ENCODE measurements at places on chromosomes 16 and 17.

- DNase-seq: no peak
Measured at GRCh38 chr17:66829883-66830282, 5.0 kb upstream of the CACNG5 start.

DNA sequence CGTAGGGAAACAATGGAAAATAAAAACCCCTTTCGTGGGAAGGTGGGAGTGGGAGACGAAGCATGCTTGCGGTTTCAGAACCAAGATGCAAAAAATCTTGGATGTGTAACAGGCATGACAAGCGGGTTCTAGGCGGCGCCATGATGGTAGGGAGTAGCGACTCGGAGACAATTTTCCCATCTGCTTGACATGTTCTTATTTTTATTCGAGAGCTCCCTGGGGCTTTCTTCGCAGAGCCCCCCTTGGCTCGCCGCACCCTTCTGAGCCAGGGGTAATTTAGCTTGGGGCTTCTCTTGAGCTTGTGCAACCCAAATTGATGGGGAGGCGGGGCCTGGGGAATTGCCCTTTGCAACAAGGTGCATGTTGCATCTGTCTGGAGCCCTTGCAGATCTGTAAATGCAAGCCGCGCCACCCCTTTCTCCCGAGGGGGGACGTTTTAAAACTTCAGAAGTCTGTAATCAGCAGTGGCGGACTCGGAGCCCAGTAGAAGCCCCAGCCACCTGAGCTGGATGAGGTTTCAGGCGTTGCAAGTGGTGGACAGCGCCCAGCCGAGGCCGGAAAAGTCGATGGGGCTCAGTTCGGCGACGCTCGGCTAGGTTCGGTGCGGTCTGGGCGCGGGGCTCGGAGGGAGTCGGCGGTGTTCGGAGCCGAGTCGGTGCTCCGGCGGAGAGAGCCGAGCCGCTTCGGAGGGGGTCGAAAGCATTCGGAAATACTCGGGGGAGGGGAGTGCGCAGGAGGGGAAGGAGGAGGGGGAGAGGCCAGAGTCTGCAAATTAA, 2.9 kb downstream of the GNAO1 start:
- DNase-seq: no peak

GRCh38 chr17:44105483-44105882, 18.0 kb downstream of the HDAC5 start:
- DNase-seq: no peak

DNA sequence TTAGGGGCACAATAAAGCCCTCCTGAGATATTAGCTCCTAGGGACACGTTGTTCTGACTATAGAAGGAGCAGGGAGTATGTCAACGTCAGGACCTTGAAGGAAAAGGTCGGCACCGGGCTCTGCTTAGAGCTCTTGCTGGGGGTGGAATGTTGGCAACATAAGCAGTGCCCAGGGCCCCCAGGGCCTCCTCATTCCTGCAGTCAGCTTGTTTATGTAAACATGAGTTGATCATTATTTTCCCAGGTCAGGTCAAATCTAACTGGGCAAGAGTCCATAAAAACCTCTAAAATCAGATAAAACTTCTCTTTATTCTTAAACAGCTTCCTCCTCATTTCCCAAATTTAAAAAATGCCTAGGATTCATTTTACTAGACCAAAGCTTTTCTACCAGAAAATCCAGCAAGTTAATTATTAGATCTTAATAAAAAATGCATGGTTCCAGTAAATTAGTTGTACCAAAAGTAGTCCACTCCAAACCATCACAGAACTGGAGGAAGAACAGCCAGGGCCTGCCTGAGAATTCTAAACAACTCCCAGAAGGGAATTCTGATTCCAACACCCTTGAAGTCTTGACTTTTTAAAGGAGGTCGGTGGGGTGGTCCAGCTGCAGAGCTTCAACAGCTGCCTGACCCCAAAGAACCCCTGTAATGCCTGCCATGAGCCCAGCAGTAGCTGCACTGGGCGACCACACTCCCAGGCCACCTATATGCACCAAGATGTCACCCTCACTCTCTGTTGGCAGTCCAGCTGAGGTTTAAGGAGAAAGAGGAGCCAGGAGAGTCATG, 54.3 kb downstream of the AMFR start:
- no peak for DNase-seq

- DNase-seq: no peak
Measured at GRCh38 chr17:33572615-33573014, 279.5 kb upstream of the ASIC2 start.

DNA sequence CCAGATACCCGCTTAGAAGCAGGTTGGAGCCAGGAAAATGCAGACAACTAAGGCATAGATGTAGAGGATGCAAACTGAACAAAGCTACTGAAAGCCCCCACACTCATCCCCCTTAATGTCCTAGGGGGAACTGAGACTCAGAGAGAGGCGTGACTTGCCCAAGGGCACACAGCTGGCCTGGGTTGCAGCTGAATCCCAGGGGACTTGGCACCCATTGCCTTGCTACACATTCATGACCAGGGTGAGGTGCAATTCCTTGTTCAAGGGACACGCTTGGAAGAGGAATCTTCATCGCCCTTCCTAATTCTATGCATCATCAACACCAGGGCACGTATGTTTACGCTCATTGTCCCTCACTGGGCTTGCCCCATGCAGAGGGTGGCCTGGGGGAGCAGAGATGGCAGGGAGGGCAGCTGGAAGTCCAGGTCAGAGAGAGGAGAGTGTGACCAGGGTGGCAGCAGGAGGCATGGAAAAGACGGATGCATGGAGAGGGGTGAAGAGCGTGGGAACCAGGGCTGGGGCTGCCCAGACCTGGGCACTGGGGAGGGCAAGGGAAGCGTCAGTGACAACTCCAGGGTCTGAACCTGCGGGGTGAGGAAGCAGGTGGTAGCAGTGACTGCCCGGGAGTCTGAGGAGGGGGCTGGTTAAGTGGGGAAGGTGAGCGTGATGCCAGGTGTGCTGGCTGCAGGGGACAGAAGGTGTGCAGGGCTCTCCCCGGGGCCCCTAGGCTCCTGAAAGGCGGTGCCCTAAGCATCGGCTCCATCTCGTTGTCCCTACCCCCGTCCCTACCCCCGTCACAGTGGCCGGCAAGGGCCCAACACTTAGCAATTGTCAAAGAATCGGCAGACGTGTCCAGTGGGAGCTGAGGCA, 267.1 kb upstream of the TNRC6C start:
- DNase-seq: no peak

DNA sequence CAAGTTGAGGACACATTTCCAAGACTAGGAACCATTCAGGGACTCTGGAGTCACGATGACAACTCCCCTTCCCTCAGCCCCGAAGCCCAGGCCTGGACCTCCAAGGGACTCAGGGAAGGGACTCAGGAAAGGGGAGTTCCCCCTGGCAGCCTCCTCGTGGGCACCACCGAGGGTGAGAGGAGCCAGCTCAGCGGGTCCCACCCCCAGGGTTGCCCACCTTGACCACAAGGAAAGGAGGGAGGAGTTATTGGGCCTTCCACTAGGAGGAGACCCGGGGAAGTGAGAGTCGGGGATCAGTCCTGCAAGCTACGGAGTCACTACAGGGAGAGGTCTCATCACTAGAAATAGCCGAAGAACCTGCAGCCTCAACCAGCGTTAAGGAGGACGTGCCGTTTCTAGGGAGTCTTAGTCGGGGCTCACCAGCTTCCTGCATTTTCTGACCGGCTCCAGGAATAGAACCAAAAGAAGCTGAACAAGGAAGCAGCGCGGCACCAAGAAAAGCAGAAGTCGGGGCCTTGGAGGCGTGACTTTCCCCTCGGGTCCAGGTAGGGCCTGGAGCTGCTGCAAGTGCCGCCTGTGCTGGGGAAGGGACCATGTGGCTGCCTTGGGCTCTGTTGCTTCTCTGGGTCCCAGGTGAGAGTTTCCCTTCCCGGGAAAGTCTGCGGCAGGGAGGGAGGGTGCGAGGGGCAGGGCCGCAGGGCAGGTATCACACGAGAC, at the start of gene CD300A:
Gene CD300A (plus strand): TSS at position 524 of the 717 bp plus-strand sequence. CDS start 70 bp downstream, at position 594.
- DNase-seq: no peak

DNA sequence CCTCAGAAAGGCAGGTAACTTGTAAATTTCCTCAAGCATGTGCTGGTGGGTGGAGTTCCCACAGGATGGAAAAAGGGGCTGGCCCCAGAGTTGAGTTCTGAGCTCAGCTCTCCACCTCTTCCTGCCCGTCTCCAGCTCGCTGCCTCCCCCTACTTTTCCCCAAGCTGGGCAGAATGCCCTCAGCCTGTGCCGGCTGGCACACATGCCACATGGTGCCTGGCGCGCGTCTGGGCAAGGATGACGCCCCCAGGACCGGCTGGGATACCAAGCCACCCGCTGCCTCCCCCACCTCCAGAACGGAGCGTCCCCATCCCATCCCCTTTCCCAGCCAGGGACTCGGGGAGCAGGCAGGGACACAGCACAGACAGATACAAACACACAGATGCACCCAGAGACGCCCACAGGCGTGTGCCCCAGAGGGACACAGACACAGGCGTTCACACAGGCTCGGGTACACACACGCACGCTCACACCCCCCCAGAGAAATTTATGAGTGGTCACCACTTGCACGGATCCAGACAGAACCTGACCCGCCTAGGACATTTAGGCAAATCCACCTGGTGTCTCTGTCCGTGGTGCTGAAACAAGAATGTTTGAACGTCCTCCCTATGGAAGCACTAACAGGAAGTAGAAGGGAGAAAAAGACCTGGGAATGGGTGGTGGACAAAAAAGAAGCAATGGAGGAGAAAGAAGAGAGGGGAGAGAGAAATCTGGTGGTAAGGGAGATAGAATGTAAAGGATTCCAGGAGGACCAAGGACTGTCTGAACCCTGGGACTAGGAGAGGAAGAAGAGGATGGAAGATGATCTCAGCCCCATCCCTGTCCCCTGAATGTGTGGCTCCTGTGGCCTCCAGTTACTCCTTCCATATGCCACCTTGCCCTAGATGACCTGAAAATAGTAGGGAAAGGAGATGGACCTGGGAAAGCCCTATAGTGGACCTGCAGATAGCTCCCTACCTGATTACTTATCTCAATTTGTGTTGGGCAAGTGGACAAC, 15.5 kb downstream of the NEUROD2 start:
- no peak for DNase-seq

GRCh38 chr16:85391175-85391707, 221.9 kb upstream of the GSE1 start:
- DNase-seq: no peak

GRCh38 chr17:28811651-28812090, 30.9 kb downstream of the FAM222B start:
- DNase-seq: no peak

DNA sequence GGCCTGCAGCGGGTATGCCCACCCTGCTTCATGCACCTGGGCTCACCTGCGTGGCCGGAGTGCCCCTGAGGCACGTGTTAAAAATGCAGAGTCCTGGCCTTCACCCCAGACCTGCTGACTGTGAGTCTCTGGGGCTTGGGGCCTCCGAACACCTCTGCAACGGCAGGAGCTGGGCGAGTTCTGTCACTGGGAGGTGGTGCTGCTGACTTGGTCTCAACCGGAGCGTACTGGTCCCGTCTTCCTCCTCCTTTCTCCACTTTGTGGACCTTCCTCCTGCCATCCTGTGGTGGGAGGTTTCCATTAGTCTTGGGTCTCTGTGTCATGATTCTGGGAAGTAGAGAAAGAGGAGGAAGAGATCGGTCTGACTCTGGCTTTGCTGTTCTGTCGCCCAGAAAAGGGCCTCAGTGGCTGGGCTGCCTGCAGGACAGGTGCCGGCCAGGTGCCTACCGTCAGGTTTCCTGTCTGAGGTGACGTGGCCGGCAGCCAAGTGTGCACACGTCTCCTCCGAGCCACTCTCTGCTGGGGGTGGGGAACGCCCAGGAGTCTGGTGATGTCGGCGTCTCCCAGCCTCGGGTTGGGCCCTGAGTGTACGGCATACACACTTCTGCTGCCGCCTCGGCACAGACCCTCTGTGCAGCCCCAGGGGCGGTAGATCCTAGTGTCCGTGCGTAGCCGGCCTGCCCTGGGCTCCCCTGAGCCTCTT, 6.9 kb downstream of the TSC2 start:
- DNase-seq: no peak

- no peak for DNase-seq
Measured at GRCh38 chr17:27878776-27879562, 14.2 kb downstream of the LYRM9 start.

DNA sequence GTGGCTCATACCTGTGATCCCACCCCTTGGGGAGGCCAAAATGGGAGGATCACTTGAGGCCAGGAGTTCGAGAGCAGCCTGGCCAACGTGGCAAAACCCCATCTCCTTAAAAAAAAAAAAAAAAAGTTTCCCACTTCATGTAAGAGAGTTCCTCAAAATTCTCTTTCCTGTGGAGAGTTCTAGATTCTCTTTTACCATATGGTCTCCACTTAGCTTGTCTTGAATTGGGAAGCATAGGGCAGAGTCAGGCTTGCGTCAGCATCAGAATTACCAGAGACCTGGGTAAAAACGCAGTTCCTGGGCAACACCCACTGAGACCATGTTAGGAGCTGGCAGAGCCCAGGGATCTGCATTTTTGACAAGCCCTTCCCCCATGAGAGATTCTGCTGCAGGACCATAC, 158.4 kb downstream of the CCDC182 start:
- DNase-seq: no peak

- peak; percentile 73 for DNase-seq
Measured at GRCh38 chr17:75228305-75228704, 22.8 kb downstream of the NUP85 start.

GRCh38 chr17:28381141-28381825, 9.8 kb downstream of the SARM1 start:
- no peak for DNase-seq

DNA sequence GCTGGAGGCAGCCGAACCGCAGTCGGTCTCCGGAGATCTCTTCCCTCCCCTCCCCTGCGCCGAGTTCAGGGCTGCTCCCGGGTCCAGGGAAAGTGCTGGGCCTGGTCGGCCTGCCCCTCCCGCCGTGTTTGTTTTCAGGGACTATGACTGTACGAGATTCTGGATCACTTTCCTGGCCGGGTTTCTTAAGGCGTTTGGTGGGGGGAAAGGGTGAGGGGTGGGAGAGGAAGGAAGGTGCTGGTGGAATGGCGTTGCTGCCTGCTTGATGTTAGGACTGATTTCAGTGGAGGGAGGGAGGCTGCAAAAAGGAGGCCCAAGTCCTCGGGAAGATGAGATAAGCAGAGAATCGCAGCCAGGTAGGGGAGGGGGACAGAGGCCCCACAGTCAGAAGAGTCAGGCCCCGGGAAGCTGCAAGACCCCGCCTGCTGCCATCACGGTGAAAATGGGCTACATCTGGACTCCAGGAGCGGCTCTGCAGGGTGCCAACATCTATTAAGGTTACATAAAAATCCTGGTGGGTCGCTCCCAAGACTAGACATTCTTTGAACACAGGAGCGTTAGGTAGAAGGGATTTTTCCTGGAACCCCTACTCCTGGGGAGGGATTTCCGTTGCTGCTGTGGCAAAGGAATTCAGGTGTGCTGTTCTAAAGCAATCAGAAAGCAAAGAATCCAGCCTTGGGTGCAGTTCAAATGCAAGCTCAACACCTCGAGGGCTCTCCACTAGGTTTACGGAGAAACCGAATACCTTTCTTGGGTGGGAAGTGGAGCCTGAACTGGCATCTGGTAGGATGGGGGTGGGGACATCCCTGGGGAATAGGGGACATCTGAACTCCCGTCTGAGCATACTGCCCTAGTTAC, 1.2 kb downstream of the ARHGAP44 start:
- DNase-seq: no peak
